Activated CD4-positive, alpha-beta memory T cell treated with anti-CD3 and anti-CD28 coated beads, Interleukin-2, amount 10 ng/mL, durations not matched to agents 7 days and 5 days (primary cell): ENCODE measurements at places on chromosomes 1 and 21.

GRCh38 chr1:68231627-68232288 is 565 bp downstream of the WLS start:
- no peak for DNase-seq

- no peak for DNase-seq
Measured at GRCh38 chr1:226117330-226117729, 54.8 kb downstream of the H3-3A start.

DNA sequence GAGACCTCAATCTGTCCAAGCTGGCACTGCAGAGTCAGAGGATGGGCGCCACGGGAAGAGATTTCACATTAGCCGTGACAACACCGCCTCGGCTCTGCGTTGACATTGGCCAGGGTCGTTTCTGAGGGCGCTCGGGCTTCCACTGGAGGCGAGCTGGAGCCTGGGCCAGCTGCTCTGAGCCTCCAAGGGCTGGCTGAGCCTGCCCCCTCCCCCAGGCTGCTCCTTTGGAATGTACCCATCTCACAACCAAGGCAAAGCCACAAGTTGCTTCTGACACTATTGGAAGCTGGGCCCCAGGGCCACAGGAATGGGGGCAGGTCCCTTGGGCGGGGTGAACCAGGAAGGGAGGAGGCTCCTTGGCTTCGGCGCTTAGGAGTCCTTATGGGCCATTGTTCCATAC is 12.7 kb downstream of the GPR3 start:
- no peak for DNase-seq

GRCh38 chr1:235635938-235636662 is 13.5 kb downstream of the GNG4 start:
- DNase-seq: no peak

DNA sequence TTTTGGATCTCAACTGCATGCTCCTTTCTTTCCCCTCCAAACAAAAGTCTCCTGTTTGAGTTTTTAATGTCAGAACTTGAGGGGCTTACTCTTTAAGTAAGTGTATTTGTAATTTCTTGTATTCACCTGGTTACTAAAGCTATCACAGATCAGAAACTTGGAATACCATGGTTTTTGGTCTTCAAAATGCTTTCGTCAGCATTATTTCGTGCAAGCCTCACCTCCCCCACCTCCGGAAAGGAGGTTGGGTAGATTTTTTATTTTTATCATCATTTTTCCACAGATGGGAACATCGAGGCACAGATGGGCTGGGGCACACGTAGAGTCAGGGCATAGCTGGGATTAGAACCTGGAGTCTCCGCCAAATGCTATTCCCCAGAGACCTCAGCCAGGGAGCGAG is 100.7 kb downstream of the IER5 start:
- no peak for DNase-seq

DNA sequence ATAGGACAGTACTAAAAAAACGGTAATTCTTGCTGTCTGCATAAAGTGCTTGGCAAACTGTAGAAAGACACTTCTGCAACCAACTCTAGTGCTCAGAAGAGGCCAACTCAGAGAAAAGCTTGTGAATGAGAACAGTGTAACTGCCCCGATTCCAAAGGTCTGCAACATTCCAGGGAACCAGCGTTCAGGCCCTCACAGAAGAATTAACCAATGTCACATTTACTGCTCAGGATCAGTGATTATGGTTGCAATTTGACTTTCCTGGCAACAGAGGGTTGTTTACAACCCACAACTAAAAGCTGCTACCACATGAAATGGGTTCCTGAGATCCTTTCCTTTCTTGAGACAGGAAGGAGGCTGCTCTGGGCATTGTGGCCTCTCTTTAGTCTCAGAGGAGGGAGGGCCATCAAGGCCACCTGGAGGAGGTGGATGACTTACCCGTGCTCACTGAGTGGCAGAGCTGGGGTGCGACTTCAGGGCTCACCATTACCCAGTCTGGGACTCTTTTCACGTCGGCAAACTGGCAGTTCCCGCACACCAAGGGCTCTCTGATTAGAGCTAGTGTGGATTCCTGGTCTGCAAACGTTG is 15.3 kb downstream of the SRSF4 start:
- DNase-seq: no peak

DNA sequence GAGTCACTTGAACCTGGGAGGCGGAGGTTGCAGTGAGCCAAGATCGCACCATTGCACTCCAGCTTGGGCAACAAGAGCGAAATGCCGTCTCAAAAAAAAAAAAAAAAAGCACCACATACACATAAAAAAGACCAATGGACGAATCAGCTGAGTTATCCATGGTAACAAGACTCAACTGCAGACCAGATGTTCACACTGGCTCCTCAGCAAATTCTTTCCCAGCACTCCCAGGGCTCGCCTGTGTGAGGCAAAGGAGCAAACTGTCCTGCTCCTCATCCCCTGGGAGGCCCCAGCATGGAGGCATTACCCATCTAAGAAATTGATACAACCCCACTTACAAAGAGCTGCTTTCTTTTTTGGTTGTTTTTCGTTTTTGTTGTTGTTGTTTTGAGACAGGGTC is 3.1 kb downstream of the TMEM234 start:
- no peak for DNase-seq

DNA sequence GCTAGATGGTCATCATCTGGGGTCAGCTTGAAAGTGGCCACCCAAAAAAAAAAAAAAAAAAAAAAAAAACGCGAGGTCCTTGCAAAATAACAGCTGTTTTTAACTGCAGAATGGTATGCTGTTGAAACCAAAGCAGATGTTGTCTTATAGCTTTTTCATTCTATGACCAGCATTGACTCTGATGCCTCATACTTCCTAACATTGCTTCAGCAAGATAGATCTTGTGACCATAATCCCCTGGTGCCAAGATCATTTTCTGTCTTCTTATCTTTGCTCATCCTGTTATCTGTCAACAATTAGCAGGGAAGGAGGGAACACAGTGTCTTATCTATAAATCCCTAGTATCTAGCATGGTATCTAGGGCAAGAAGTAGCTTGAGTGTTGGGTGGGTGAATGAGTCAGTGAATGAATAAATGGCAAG is 181.5 kb downstream of the PLPP3 start:
- no peak for DNase-seq

DNA sequence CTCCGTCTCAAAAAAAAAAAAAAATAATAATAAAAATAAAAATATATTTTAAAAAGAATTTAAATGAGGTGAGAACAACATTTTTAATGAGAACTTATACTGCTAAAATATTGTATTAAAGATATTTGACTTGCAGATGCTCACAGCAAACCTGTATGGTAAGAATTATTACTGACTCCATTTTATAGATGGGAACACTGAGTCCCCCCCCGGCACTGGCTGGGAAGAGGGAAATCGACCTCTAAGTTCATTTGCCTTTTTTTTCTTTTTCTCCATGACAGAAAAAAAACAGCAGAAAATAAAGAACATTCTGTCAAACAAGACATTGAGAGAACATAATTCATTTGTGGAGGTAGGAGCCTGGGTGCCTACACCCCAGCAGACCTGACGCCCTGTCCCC is 13.4 kb upstream of the PADI6 start:
- no peak for DNase-seq

DNA sequence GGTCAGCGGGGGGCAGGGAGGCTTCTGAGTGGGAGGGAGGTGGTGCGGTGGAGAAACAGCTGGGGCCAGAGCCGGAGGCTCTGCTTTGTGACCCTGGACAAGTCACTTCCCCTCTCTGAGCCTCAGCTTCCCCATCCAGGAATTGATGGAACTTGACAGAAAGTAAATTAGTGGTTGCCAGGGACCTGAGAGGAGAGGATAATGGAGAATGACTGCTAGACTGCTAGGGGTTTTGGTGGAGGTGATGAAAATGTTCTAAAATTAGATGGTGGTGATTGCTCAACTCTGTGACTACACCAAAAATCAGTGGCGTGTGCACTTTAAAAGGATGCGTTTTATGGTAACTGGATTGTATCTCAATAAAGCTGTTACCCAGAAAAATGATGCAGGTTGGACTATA is 100.9 kb downstream of the ARHGEF10L start:
- DNase-seq: no peak

DNA sequence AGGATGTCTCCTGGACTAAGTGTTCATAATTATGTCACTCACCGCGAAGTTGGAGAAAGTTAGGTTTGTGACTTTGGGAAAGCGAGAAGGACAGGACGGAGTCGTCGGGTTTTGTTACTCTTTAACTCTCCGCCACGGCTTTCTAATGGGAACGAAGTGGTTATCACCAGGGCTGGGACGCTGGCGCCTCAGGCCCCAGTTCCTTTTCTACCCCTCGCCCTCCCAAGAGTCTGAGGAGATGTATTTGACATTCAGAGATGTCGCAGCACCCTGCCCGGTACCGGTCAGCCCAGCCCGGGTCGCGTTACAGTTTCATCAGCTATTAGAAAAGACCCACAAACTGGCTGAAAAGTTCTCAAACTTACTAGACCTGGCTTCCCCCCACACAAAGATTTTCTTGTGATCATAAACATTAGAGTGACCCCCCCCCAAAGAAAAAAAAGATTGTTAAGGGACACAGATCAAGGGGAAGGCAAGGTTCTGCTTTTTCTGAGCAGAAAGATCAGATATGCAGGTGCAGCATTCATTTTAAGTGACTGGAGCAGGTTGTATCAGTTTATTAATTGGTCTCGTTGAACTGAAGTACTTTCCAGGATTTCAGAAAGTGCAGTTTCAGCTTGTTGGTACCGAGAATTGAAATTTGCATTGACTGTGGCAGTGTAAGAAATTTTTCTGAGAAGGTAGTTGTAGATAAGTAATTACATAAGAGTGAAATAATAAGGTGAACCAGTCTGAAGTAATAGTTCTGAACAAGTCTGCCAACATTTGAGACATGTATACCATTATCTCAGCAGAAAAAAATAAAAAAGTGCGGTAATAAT is 859 bp upstream of the ZBTB18 start:
- DNase-seq: no peak

DNA sequence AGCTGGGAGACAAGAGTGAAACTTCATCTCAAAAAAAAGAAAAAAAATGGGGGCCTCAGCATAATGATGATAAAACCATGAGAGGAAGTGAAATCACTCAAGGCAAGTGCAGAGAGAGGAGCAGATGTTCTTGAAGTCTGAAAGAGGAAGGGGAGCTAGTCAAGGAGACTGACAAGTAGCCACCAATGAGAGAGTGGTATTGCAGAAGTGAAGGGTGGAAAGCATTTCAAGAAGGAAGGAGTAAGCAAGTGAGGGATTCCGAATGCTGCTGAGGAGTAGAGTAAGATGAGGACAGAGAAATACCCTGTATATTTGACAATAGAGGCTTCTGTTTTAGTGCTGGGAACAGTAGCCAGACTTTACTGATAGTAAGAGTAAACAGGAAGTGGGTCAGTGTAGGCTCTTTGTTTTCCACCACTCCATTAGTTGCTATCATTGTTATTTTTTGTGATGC is 2.9 kb downstream of the TATDN3 start:
- no peak for DNase-seq

- no peak for DNase-seq
Measured at GRCh38 chr1:76075877-76076276, 1.3 kb downstream of the ST6GALNAC3 start.

- DNase-seq: no peak
Measured at GRCh38 chr1:119682141-119682540, 29.6 kb upstream of the PHGDH start.

DNA sequence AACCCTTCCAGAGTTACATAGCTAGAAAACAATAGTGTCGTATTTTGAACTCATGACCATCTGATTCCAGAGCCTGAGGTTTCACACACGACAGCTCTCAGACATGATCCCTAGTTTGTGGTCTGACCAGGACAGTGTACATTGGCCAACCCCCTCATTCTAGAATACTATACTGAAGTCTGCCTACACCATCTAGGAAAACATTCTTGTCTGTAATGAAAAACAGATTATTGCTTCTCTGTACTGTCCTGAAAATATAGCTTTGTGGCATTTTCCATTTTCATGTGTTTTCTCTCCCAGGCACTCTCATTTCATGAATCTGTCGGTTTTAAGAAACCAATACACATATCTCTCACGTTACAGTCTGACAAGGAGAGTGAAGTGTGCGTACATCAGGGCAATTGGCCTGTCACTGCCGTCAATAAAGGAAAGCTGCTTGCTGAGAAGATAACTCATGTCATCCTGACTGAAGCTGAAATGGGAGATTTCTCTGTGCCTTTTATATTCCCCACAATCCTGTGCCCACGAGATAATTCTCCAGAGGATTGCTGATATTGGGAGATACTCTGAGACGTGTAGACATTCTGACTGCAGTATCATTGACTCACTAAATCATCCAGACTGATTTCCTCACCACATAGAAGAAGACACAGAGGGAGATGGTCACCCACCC is 585.6 kb downstream of the PLPP3 start:
- no peak for DNase-seq

DNA sequence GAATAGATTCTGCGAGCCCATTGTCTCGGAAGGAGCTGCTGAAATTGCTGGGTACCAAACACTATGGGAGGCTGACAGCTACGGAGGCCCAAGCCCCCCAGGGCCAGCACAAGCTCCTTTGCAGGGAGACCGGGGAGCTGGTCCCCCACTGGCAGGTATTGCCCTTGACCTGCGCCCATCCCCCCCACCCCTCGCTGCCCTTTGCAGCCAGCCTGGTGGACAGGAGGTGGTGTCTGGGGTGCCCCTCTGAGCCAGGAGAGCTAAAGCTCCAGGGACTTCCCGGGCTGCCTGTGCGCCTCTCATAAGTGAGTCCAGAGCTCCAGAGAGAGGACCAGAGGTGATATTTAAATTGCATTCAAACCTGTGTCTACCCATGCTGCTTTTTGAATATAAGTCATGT is 5.4 kb downstream of the SERTAD4 start:
- no peak for DNase-seq

- no peak for DNase-seq
Measured at GRCh38 chr1:217140041-217140901, 417.0 kb upstream of the ESRRG start.

DNA sequence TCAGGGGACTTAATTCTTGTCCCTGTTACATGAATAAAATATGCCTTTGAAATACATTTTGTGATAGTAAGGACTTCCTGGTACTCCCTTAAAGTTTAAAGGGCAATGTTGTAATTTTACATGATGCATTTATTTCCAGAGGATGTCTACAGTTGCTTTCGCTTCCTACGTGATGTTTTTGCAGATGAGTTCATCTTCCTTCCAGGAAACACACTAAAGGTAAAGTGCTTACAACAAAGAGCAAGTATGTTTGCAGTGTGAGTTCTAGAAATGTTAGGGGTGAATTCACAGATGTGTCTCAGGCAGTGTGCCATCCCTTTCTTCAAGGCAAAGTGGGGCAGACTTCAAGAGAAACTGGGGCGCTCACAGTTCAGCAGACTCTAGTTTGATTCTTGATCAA is 31.2 kb downstream of the GNPAT start:
- DNase-seq: no peak

- DNase-seq: no peak
Measured at GRCh38 chr1:177471244-177471643, 300.5 kb downstream of the BRINP2 start.
